ENCODE measurements at places on chromosomes 6 and 20.

- DNase-seq, result no peak
These were observed 171.4 kb downstream of the GMPR start for GRCh38 chr6:16409531-16410441.

- no peak for DNase-seq
These were observed 92.2 kb upstream of the CNKSR3 start for GRCh38 chr6:154602708-154603107.

DNA sequence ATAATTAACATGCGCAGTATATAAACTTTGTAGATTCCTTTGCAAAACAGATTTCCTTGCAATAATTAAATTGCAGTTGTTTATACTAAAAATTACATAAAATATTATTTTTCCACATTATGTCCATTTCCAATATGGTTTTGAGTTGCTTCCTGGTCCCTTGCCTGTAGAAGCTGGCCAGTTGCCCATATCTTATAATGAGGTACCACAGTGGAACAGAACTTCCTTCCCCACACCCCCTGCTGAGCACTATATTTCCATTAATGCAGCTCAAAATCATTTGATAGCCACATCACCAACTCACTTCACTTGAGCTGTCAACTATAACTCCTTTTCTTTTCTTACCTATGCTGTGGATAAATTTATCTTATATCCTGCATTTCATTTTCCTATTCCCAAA, 194.6 kb downstream of the DST start:
- no peak for DNase-seq

GRCh38 chr6:38320843-38321242, 318.9 kb downstream of the BTBD9 start:
- DNase-seq, result no peak
